ENCODE measurements at places on chromosomes 1 and 21.
A peak's percentile ranks its signal among the peaks of the same experiment; 100 is the strongest.

DNA sequence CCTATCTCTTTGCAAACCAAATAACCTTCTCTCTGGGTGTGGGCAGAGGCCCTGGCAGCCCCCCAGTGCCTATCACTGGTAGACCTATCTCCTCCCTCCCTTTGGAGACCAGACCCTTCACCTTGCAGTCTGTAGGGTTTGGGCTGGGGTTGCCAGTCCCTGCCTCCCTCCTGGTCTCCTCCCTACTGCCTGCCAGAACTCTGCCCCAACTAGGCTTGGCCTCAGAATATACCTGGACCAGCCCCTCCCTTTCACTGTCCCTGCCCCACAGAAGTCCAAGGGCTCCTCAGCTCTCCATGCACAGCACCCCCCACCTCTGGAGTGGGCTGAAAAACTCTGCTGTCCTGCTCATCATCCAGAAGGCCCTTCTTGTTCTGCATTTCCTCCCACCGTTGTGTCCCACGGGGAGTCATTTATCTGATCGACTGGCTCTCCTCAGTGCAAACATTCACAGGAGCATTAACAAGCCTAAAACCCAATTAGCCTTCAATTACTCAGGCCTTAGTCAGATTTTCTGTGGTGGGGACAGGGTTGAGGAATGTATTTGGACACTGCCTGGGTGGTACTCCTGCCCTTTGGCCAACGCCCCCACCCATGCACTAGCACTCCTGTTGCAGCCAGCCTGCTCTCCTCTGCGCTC lies 27.7 kb upstream of the DMBX1 start:
- no peak for DNase-seq

- no peak for DNase-seq
These were observed 15.4 kb downstream of the TIE1 start for GRCh38 chr1:43315963-43316737.

DNA sequence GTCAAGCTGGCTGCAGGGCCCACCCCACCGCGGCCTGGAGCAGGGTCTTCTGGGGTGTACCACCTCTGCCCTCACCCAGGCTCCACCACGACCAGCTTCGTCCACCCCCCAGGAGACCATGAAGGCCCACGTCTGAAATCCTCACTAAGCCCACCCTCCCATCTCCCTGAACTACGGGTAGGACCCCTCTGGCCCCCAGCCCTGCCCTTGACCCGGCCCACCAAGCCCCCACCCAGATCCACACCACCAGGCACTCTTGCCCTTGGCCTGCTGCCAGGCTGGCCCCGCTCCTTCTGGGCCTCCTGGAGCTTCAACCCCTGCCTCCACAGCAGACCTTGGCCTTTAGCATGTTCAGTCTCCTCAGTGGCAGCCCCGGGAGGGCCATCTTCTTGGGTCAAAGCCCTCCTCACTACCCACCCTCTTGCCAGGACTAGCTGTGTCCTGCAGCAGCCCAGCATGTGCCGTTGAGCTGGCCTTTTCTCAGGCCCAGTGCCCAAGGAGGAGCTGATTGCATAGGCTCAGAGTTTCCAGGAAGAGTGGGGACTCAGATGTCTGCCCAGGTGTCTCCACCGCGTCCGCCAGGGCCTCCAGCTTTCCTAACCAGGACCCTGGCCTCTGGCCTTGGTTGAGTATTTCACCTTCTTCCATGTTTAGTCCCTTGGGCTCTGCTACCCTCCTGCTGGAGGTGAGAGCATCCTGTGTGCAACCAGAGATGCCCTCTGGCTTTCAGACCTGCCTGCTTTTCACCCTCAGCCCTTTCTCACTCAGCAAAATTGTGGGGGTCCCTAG lies 17.7 kb upstream of the SAMD11 start:
- no peak for DNase-seq

DNA sequence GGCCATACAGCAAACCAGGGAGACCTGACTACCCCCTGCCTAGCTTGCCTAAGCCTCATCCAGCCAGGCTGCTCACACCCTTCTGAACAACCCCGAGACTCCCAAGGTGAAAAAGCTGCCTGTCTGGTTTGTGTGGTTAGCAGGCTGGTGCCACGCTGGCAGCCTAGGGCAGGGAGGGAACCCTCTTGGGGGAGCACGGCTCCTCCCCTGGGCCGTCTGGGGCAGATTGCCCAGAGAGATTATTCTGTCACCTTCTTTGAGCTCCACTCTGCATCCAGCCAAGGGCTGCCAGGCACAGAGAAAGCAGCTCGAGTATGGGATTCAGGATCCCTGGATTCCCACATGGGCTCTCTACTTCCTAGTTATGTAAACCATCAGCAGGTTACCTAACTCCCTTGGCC lies 27.5 kb upstream of the TCEA3 start:
- peak; percentile 14 for DNase-seq

DNA sequence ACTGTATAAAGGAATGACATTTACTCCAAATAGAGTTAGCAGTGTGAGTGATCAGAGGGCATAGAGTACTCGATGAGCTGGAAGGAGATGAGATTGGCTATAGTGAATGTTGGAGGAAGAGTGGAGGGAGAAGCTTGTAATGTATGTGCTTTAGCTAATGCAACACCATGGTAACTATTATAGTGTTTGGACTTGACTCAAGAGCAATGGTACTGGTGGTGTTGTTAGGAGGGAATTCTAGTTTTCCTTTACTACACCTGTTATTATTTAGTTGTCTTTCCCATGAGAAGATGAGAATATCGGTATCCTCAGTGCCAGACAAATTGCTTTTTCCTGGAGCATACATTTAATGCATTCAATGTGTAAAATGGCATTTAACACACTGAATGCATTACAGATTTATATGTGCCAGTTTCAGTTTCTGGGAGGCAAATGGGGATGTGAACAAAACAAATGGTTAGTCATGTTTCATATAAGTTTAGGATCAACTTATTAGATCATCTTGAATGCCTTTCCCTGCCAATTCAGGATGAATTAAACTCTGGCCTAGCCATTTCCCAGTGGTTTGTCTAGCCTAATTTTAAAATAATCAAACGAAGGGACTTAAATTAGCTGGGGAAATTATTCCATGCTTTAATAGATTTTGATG lies 291.1 kb upstream of the ADAMTS5 start:
- DNase-seq, result no peak

GRCh38 chr1:21594501-21594900 lies 74.7 kb downstream of the RAP1GAP start:
- DNase-seq, result no peak

DNA sequence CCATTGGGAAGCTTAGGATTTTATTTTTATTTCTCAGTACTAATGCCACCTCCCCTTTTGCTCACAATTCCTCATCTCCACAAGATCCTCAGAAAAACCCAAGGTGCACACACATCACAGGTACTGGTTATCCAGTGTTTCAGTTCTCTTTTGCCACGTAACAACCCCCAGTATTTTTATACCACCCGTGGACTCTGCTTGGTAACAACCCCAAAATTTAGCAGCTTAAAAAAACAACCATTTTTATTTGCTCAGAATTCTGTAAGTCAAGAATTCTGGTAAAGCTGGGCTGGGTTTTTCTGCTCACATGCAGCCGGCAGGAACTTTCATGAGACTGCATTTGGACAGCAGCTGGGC lies 180.0 kb downstream of the KAZN start:
- no peak for DNase-seq

DNA sequence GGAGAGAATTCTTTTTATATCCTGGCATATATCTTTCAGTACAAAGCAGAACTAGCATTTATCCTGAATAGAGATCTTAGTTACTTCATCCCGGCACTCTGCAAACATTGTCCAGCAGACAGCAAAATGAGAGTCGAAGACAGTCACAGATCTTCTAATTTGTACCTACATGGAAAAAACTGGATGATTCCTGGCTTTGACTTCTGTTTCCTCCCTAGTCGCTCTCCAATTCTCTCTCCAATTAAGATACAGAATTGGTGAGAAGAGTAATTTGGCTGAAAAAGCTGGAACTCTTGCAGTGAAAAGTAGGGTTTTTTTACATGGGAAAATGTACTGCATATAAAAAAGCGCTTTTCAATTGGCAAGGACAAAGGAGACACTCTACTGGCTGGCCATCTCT lies 151.1 kb upstream of the C8B start:
- DNase-seq, result no peak

DNA sequence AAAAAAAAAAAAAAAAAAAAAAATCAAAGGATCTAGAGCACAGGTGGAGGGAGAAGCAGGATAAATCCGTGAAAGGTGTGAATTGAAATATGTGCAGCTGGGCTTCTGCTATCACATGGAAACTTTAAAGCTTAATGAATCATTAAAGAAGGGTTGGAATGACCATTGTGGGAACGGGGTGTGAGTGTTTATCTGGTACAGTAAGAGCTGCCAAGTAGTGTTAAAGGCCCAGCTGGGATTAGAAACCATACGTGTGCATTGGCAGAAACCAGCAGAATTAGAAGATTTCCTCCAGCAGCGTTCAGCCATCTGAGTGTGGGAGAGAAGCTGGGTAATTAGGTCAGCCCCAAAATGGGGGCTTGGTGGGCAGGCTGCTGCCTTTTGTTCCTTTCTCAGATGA lies 13.5 kb downstream of the FALEC start:
- no peak for DNase-seq

- no peak for DNase-seq
These were observed 86.2 kb upstream of the GNG12 start for GRCh38 chr1:67919274-67920072.

- no peak for DNase-seq
These were observed 172.7 kb downstream of the BARHL2 start for GRCh38 chr1:90544356-90544755.

DNA sequence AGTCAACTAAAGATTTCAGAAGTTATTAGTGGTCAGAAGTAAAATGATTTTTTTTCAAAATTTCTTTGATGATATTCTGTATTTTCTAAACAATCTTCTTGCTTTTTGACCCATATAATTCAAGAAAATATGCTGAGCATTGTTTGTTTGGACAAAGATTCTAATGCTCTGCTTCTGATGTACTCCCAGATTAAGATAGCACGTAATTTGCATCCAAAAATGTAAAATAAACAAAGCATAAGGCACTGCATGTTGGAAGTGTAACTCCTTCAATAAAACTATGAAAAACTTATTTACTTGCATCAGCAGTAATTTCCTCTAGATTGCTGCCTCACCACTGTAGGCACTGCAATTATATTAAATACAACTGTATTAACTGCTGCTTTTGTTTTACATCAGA lies 1054.1 kb downstream of the TTLL7 start:
- no peak for DNase-seq

DNA sequence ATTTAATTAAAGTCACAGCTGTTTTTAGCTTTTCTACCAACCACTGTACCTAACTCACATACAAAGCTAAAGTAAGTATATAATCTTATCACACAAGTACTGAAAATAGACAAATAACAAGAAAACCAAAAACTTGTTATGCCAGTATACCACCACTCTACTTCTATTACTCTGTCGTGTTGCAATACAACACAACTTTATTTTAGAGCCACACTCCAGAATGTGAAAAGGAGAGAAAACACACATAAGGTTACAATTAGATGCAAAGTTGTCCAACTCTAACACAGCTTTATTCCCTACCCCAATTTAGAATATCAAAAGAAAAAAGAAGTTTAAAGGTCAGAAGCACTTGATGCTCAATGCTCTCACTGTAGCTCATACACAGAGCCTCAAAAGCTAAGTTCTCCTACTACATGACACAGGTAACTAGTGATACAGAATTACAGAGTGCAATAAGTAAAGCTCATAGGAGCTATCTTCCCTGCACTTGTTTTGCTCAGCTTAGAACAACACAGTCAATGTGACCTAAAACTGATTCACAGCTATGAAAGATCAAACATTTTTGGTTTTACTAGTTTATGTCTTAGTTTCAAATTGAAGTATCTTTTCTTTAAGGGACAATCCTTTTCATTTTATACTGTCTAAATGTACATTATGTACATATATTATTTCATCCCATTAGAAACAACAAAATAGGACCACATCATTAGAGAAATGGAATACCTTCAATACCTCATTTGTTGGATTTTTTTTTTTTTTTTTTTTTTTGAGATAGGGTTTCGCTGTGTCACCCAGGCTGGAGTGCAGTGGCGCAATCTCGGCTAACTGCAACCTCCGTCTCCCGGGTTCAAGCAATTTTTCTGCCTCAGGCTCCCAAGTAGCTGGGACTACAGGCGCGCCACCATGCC lies 29.2 kb downstream of the EYA3 start:
- DNase-seq, result no peak

DNA sequence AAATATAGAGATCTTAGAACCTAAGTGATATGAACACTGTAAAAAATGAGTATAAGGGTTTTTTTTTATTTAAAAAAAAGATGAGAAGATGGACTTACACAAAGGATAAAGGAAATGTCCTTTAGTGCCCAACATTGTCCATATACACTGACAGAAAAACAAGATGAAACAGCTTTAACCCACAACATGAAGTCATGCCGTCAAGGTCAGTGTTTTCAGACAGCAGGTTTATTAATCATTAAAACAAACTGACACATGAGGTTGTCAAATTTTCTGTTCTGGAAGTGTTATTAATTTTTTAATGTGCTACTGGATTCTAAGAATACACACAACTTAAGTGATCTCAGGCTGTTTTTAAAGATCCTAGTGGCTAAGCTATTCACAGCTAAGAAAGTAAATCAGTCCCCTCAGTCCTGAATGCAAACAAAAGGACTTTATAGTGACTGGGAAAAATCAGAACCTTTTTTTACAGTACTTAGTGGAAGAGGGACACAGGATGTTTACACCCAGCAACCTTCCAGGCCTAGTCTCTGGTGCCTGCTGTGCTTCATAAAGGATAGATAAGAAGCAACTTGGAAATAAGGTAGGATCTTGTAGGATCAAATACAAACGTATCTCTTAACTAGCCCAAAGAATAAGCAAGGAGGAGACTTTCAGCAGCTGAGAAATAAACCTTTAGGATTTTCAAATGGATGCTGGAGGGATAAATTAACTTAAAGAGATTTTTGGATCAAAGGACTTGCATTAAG lies 21.9 kb upstream of the PKN2 start:
- no peak for DNase-seq

DNA sequence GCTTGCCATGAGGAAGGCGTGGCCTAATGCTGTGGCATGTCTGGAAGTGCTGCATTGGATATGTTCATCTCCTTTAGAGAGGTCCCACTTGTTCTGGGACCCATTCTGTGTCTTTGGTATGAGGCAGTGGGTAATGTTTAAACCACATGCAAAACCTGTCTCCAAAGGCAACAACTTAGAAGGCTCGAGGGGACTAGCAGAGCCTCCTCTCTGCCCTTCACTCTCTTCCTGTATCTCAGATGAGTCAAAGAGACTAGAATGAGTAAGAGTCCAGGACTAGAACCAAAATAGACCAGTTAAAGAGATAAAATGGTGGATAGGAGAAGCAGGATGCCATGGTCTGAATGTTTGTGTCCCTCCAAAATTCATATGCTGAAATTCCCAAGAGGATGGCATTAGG lies 220.8 kb upstream of the KIAA0040 start:
- DNase-seq, result no peak

DNA sequence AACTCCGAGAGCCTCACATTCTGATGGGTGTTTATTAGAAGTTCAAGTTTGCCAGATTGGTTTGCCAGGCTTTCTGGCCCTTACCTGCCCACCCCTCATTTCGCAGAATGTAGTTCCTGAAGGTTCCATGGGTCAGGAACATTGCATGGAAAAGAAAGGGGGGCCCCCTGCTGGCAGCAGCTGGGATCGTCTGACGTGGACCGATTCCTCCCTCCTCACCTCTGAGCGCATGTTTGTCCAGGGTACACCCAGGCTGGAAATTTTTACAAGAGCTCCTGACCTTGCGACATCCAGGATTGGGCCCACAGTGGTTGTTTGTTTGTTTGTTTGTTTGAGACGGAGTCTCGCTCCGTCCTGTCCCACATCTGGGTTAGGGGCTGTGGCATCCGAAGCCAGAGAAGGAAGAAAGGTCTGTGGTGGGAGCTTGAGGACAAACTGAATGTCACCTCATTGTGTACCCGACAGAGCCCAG lies 126.0 kb upstream of the TMEM51 start:
- no peak for DNase-seq
